ENCODE measurements at places on chromosomes 12 and 14. TPM values are rescaled to one million over a fixed set of nuclear protein-coding genes. Genes with fewer than 3 reads are reported as not detected.

- no peak overlapping the region for H3K4me3 ChIP-seq
- H3K27me3 ChIP-seq, result no peaks in the 10 kb centered on the region
- H3K27ac ChIP-seq, result no peak overlapping the region
- no peaks in the 10 kb centered on the region for H3K4me1 ChIP-seq
These were observed 11.6 kb downstream of the A2M start for GRCh38 chr12:9104087-9104486.

DNA sequence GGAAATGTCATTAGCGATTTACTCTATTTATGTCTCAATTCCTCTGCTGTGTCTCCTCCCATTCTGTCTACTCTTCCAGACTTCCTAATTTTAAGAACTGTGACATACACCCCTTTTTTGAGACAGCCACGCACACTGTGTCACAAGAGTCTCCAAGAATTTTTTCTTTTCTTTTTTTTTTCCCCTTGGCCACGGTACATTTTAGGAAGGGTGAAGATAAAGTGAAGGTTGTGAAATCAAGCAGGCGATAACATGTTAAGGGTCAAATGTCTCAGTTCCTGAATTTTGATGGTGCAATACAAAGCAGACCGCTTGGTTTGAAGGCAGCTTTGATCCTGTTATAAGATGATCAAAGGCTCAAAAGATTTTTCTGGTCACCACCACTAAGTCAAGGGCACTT is 4.3 kb downstream of the OLR1 start:
- H3K27me3 ChIP-seq, result no peaks in the 10 kb centered on the region
- H3K4me3 ChIP-seq, result no peak overlapping the region
- H3K4me1 ChIP-seq, result no peaks in the 10 kb centered on the region
- no peak overlapping the region for H3K27ac ChIP-seq

RIC8B gene
- 12.9 TPM for total RNA-seq

DNA sequence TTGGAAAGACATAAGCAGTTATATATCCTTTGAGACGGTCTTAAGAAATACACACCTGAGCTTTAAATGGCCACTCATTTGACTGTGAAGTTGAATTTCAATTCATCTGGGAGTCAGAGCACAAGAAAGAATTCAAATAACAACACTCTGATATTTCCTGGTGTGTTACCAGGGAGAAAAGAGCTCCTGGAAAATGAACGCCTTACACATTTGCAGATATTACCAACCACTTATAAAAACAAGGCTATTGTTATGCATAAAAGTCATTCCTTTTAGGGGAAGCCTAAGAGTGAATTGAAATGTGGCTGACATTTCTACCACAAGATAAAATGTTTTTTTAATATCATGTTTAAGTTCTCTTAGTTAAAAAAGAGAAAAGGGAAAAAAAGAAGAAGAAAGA is 229.2 kb upstream of the PLEKHG7 start:
- no peak overlapping the region for H3K27ac ChIP-seq
- no peak for DNase-seq
- H3K27me3 ChIP-seq, result no peaks in the 10 kb centered on the region
- H3K36me3 ChIP-seq, result no peaks in the 10 kb centered on the region
- no peak overlapping the region for H3K4me3 ChIP-seq
